ENCODE measurements at places on chromosomes 6 and 20.

DNA sequence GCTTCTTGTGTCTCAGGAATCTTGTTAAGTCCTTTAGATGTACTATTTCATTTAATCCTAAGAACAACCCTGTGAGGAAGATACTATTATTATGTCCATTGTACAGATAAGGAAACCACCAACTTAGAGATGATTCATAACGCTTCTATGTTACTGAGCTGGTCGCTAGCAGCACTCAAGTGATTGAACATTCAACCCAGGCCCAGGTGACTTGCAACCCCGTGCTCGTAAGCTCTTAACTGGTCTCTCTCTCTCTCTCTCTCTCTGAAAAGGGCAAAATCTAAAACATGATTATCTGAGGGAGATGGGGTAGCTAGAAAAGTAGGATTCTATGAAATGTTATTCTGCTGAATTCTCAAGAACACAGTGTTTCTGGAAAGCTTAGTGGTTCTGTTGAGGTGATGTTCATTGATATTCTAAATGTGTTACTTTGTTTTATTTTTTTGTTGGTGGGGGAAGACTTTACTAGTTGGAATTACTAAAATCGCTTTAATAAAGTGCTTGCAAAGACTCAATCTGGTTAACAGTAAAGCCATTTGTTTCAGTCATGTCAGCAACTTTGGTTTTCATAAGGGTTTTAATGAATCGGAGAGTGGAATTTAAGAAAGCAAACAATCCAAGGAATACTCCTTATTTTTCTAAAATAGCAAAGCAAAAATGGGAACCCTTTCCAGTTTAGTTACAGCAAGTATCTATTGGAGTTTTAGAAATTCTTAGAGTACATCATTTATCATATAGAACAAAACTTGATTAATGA, 265.0 kb upstream of the TAB2 start:
- DNase-seq = no peak

DNA sequence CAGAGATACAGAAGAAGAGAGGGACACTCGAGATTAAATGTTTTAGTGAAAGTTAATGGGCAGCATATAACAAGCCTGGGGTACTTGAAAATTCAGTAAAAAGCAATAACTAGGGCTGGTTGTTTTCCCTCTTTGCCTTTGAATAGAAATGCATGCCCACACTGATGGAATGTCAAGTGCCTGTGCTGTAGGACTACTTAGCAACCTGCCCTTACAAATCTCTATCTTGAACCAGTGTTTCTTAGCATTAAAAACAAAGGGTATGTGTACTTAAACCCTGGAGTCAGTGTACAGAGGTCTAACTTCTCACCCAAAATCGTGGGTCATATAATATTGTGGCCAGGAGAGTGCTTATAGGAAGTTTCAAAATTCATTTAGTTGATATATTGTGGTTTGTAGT, 37.1 kb downstream of the RNF144B start:
- DNase-seq = no peak

DNA sequence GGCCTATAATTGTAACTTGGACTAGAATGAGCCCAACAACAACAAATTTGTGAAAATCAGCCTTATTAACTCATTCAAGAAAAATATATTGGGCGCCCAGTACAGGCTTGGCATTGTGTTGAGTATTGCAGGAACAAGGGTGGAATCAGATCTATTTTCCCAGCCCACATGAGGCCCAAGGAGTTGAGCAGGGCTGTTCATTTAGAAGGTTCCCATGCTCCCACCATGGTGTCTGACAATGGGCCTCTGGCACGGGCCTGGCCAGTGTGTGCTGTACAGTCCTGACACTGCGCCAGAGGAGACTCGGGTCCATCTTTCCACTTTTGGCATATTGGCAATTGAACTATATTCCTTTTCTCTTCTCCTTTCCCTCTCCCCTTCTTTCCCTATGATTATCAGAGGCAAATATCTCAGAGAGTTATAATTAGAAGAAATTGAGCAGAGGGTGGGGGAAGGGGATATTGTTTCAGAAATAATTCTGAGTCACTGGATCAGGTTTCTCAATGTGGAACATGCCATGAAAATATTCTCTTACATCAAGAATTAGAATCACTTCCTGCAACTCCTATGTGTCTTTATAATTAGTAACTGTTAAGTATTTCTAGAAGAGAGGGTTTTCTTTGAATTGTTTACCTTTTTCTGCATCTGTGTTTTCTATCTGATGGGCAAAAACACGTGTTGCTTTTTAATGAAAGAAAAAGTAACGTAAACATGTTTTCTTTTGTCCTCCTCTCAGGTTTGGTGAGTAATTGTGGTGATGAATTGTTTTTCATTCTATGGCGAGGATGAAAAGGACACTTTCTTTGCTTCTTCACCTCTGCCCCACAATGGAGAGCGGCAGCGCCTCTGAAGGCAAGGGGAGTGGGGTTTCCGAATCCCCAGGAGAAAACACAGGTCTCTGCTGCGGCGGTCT, 209.4 kb downstream of the FOXA2 start:
- no peak for DNase-seq

DNA sequence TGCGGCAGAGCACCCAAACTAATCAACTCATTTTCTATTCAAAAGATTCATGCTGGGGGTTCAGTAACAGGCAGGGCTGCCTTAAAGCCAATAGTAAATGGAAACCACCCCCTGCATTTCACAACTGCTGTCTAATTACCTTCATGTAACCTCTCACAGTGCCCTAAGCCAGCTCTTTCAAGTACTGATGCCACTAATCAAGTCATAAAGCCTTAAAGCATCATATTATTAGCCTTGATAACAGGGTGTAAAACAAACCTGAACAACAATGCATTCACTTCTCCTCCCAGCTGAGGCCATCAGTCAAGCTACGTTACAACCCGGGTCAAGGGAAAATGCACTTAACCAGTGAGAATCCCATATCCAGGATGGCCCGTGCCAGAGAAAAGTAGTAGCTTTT, 33.0 kb downstream of the TRERF1 start:
- no peak for DNase-seq

- no peak for DNase-seq
Observed at GRCh38 chr6:132235596-132236280, 165.5 kb downstream of the MOXD1 start.

DNA sequence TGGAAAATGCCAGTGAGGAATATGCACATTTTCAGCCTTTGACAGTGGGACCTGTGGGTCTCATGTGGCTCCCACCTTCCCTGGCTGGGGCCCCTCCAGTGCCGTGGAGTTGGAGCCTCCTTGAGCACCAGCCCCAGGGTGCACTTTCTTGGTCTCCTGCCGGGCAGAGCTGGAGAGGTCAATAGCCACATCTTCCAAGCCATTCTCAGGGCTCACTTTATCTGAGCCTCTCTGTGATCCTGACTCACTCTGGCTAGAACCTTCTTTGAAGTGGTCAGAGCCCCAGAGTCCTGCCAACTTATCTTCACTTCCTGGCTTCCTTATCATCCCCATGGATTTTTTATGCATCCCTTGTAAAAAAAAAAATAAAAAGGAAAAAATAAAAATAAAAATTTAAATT, 5.7 kb downstream of the VSX1 start:
- DNase-seq = no peak

DNA sequence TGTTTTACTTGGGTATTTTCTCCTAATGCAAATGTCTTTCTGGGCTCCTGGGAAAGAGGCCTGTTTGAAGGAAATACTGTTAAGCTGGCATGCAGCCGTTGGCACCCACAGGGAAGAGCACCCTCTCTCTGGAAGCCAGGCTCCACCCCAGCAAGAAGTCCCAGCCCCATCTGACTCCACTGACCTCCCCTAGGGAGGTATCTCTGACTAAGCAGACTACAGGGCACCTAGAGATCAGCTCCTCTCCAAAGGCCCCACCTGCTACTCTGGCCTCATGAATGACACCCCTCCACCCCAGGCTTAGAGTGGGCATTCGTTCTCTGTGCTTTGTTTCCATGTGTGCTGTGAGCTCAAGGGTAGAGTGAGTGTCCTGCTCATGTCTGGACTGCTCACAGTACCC, 6.4 kb upstream of the MDGA1 start:
- DNase-seq = no peak

DNA sequence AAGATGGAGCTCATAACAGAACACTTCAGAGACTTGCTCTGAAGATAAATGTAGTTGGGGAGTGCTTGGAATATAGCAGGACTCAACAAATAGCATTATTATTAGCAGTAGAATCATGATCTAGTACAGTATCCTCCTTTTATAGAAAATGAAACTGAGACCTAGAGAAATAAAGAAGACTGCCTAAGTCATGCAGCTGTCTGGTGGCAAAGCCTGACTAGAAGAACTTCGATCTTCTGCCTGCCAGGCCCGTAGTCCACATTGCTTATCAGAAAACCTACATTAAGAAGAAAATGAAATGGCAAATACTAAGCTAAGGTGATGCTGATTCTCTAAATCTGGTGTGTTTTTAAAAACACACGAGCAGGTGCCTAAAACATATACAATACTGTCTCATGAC, 46.4 kb upstream of the DST start:
- no peak for DNase-seq

GRCh38 chr6:55704421-55704820, 125.4 kb upstream of the HMGCLL1 start:
- DNase-seq = no peak

DNA sequence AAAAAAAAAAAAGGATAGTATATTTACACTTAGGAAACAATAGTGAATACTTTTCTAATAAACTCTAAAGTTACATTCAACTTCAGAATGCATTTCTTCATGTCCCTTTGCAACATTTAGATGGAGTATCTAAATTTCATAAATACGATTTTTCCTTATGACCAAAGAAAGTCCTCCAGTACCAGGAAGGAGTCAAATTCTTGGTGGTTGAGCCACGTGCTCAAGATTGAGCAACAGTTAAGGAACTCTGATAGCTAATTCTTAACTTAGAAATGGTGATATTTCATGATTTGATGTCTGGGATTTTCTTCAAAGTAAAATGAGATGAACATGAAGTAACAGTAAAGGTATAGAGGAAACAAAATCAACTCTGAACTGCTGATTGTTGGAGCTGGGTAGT, 92.7 kb downstream of the SASH1 start:
- DNase-seq = no peak

GRCh38 chr6:104685871-104686549, 173.7 kb downstream of the HACE1 start:
- no peak for DNase-seq

- no peak for DNase-seq
Observed at GRCh38 chr6:2543321-2543720, 207.4 kb downstream of the MYLK4 start.

Measured in thymus (tissue), 14 donors.